ENCODE measurements at places on chromosomes 12 and 14.

DNA sequence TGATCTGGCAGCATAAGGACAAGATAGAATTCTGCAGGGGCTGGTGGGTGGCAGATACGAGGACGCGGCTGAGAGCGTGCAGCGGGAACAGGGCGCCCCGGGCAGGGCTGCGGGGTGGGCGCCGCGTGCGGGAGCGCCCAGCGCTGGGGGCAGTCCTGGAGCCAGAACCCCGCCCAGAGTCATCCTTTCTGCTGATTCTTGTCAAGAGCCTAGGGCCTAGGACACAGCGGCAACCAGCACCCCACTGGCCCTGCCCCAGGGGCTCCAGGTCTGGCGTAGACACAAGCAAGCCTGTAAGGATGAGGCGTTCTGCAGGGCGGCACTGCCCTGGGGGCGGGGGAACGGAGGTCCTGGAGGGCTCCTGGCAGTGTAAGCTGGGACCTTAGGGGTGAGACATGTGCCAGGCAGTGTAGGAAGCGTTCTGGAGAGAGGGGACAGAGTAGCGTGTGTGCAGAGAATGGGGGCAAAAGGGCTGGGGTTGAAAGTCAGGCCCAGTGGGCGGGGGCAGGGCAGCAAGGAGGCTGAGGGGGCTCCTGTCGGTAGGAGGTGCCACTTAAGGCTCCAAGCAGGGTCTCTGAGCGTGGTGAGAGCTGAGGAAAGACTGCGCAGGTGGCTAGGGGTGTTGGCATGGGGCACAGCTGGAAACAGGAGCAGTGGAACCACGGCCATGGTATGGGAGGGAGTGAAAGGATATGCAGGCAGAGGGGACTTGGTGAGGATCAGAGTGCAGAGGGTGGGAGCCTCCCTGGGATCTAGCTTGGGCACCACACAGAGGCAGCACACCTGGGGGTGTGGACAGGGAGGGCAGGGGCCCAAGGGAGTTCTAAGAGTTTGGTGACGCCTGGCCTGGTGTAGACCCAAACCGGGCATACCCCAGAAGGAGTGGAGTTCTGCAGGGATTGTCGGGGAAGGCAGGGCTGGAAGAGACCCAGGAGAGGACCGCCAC is 845 bp upstream of the AHNAK2 start:
- no peak for DNase-seq

GRCh38 chr12:130142736-130143135 is 19.5 kb upstream of the FZD10 start:
- DNase-seq = no peak

GRCh38 chr12:38664661-38665269 is 240.6 kb downstream of the CPNE8 start:
- no peak for DNase-seq

DNA sequence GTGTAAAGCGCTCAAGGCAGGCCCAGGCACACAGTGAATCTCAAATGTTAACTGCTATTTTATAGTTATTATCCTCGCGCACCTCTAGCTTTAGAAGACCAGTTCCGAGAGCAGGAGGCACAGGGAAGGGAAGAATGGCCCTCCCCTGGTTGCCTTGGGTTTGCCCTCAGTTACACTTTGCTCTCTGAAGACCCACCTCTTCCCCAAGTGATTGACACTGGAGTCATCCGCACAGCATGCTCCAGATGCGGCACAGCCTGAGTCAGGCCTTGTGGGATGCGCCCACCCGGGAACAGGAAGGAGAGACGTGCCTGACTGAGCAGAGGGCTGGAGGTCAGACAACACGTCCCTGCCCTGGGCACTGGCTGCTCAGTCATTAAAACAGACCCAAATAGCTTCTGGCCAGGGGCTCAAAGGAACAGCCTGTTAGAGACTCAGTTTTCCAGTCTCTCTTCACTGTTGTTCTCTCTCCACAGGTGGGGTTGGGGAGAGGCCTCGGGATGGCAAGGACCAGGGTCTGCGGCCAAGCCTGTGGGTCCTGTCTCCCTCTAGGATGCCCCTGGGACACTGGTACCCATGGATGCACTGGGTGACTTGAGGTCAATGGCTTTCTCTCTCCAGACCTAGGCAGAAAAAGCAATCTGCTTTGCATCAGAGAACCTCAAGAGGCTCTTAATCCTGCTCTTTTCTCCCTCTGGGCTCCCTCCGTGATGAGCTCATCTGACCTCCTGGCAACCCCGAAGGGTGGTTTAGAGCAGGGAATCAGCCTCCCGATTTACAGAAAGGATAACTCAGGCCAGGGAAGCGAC is 13.6 kb upstream of the MLXIP start:
- DNase-seq = no peak

DNA sequence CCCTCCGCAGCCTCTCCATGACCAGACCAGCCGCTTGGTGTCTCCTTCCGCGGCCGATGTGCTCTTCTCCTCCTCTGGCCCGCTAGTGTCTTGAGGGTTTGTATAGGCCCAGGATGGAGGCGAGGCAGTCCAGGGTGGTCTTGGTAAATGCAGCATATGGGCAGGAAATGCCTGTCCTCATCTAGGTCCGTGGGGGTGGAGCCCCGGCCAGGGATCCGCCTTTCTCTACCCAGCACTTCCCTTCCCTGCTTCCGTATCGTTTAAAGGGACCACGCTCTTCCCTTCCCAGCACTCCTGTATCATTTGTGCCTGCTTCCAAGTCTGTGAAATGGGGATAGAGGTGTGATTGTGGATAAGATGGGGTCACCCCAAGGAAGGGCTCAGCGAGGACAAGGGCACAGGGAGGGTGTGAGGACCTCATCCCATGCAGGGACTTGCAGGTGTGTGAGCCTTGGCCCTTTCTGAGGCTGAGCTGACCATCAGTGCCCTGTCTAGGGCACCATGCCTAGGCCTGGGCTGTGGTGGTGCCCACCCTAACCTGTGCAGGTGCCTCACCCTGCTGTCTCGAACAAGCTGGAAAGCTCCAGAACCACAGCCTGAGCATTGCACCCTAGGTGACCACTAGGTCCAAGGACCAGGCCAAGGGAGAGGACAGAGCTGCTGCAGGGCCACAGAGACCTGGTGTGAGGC is 326.8 kb upstream of the RTL1 start:
- DNase-seq = no peak

- no peak for DNase-seq
Observed at GRCh38 chr14:79578470-79578869, 632.8 kb downstream of the DIO2 start.

GRCh38 chr12:12141000-12141399 is 70.3 kb downstream of the BCL2L14 start:
- no peak for DNase-seq

DNA sequence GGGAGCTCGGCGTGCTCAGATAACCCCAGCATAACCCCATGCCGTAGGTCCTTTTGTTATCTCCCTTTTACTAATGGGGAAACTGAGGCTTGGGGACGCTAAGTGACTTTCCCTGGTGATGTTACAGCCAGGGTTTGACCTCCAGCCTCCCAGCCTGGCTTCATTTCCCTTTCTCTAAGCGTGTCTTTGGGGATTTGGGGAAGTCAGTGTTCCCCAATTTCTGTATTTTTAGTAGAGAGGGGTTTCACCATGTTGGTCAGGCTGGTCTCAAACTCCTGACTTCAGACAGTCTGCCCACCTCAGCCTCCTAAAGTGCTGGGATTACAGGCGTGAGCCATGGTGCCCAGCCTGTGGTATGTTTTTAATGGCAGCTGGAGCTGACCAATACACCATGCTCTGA is 85.4 kb downstream of the PHETA1 start:
- no peak for DNase-seq

- no peak for DNase-seq
Observed at GRCh38 chr12:124715121-124715990, 147.9 kb upstream of the NCOR2 start.

GRCh38 chr14:57297852-57298251 is 29.1 kb downstream of the AP5M1 start:
- no peak for DNase-seq

GRCh38 chr12:50397117-50397650 is 775 bp upstream of the FAM186A start:
- DNase-seq = no peak

DNA sequence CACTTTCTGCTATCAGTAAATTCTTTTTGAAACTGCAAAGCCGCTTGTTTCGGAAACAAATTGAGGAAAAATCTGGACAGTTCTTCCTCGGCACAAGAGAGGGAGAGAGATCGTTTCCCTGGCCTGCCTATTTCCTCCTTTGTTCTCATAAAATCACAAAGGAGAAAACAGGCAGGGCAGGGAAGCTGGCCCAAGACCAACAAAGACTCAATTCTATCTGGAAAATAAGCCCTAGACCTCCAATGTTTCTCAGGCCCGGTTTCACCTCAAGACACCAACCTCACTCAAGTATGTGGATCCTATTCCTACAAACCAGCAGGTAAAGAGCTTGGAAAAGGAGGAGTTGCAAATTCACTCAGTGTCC is 19.5 kb downstream of the DICER1 start:
- no peak for DNase-seq

GRCh38 chr14:20617138-20618003 is 24.1 kb downstream of the OR6S1 start:
- no peak for DNase-seq

- no peak for DNase-seq
Observed at GRCh38 chr12:87234898-87235297, 794.3 kb downstream of the C12orf50 start.

- DNase-seq = no peak
Observed at GRCh38 chr12:39431797-39432196, 11.1 kb downstream of the KIF21A start.

- DNase-seq = no peak
Observed at GRCh38 chr12:2614341-2614740, 180.4 kb upstream of the FKBP4 start.

- no peak for DNase-seq
Observed at GRCh38 chr12:98618952-98619351, 25.5 kb downstream of the SLC25A3 start.

DNA sequence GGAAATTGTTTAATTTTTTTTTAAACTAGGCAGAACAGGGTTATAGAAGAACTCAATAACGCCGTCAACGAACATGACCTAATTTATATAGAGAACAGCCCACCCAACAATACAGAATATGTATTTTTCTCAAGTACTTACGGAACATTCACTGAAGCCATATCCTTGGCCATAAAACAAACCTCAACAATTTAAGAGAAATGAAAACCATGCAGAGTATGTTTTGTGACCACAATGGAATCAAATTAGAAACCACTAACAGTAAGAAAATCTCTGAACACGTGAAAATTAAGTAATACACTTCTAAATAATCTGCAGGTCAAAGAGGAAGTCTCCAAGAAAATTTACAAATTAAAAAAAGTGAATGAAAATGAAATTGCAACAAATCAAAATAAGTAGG is 9.4 kb downstream of the SART3 start:
- DNase-seq = no peak

DNA sequence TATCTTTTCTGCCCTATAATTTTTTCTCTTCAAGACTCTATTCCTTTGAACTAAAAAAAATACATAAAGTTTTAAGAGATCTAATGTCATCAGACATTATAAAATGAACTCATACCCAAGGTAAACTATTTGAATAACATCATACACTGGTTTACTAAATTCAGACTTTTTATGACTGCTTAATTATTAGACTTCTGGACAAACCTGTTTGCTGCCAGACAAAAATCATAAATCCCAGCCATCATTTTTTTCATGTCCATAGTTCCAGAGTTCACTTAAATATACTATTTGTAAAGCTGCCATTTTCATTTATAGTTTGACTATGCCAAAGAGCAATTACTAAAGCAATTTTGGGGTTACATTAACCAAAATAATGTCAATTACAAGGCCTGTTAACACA is 34.0 kb downstream of the USP44 start:
- no peak for DNase-seq

GRCh38 chr14:69635981-69636639 is 24.7 kb downstream of the SUSD6 start:
- no peak for DNase-seq

DNA sequence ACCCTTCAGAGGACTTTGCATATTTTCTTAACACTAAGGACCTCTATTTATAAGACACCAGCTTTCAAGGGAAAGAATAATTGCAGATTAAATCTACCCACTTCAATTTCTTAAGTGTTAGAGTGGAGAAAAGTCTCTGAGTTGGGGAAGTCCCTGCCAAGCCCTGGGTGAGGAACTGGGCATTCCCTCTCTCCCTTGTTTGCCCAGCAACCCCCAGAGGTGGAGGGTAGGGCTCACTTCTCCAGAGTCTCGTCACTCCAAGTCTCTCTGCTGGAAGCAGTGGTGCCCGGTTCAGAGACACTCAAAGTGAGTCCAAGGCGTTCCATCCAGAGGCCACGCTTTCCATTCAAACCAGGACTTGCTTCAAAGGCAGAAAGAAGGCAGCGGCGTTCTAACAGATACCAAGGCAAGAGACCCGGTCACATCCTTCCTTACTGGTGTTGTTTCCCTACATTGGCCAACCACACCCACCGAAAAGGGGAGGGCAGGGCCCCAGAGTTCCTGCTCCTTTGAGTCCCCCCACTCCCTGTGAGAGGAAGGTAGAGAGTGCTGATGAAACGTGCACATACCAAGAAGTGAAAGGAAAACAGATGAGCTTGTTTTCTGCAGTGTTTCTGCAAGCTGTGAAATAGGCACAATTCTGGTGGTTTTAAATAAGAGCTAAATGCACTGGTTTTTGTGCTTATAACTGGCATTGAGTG is 6.1 kb upstream of the BDKRB2 start:
- no peak for DNase-seq

DNA sequence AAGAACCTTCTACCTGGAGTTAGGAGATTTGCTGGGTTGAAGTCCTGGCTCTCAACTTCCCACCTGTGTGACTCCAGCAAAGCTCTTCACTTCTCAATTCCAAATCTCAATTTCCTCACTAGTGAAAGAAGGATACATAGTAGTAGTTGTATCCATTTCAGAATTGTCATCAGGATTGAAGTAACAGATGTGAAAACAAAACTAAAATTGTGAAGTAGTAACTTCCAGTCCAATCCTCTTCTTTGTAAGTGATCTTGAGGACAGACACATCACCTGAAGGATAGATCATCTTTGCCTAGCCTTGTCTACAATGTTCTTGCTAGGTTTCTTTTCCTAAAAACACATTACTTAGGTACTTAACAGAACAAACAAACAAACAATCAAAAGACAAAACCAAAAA is 1.2 kb upstream of the LRRK2 start:
- DNase-seq = no peak

DNA sequence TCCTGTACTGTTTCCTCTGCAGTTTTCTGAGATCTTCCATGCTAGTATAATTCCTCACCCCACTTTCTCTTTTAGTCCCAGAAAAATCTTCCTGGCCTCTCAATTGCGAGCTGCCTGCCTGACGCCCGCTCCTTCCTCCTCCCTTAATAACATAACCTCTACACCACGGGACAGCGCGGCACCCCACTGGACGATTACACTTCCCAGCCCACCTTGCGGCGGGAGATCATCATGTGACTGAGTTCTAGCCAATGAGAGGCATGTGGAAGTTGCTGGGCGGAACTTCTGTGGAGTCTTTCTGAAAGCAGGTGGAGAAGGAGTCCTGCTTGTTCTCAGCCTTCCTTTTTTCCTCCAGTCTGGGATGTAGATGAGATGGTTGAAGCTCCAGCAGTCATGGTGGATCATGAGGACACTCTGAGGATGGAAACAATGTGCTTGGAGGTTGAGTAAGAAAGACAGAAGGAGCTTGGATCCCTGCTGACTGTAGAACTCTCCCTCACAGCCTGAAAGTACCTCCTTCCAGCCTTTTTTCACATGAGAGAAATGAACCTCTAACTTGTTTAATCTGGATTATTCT is 133.6 kb upstream of the VRK1 start:
- no peak for DNase-seq

- no peak for DNase-seq
Observed at GRCh38 chr12:96776908-96777307, 130.1 kb upstream of the NEDD1 start.

- DNase-seq = no peak
Observed at GRCh38 chr12:6620137-6620884, 13.1 kb upstream of the CHD4 start.

Measured in stimulated activated CD8-positive, alpha-beta memory T cell treated with anti-CD3 and anti-CD28 coated beads, Interleukin-7, amount 100 ng/mL, for 1 hour (primary cell).